Sciatic nerve (tissue), 2 donors: ENCODE measurements at places on chromosomes 6 and 20.
A peak's percentile ranks its signal among the peaks of the same experiment; 100 is the strongest.

DNA sequence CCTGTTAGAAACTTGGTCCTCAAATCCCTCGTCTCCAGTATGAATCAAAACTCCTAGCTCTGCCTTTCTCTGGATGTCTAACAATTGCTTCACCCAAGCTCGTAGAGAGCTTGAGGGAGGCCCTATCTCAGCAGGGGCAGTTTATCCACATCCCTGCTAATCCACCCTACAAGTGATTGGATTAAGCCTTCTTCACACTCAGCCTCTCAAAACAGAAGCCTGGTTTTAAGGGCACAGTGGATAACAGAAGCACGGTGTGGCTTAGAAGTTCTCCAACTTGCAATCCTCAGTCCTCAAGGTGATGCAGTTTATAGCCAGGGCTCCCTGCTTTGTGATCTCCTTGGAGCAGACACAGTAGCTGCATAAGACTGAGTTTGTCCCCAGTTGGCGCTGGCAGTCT, 383.9 kb downstream of the KIF16B start:
- DNase-seq, result no peak

DNA sequence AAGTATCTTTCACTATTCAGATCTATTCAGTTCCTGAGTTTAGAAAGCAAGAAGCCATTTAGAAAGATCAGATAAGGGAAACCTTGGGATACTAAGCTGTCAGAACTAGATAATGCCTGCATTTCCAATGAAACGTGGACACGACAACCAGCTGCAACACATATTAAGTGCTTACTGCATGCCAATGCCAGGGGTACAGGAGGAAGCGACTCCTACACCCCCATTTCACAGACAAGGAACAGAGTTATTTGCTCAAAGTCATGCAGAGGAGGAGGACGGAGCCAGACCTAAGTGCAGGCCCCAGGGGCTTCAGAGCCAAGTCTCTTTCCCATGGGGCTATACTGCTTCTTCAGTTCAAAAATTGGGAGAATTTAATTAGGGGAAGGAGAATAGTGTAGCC, 62.4 kb downstream of the PREX1 start:
- no peak for DNase-seq

GRCh38 chr6:105994591-105995390, 91.3 kb upstream of the PRDM1 start:
- peak; percentile 76 for DNase-seq

GRCh38 chr6:78231002-78231401, 578.2 kb downstream of the MEI4 start:
- no peak for DNase-seq

GRCh38 chr6:151167034-151167433, 72.7 kb upstream of the AKAP12 start:
- DNase-seq, result no peak

- DNase-seq, result no peak
These were observed 44.8 kb downstream of the PTPN1 start for GRCh38 chr20:50554694-50555579.

DNA sequence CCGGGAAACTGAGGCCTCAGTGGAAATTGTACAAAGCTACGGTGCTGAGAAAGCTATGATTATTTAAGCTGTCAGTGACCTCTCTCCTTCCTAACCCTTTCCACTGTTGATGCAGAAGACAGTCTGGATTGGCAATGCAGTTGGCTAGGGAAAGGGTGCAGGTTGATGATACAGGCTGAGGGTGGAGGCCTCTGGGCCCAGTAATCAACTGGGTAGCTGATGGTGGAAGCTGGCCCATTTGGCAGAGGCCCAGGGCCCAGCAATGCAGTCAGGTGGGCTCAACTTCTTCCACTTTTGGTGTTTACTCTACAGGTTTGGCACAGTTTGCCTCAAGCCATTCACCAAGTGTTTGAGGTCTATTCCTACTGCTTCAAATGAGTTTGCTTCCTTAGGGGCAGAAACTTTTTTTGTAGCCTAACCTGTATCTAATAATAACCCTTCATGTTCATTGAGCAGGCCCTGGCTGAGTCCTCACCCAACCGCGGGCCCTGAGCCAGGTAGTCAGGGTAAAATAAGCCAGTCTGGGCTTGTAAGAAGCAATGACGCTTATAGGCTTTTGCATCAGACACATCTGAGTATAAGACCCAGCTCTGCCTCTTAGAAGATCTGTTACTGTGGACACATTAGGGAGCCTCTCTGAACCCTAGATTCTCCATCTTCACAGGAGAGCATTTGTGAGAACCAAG, 12.1 kb downstream of the BCL2L1 start:
- DNase-seq, result no peak

- peak; percentile 82 for DNase-seq
These were observed 27.9 kb upstream of the SGK1 start for GRCh38 chr6:134345789-134346188.

GRCh38 chr6:122564230-122564629, 46.0 kb upstream of the PKIB start:
- DNase-seq, result no peak

DNA sequence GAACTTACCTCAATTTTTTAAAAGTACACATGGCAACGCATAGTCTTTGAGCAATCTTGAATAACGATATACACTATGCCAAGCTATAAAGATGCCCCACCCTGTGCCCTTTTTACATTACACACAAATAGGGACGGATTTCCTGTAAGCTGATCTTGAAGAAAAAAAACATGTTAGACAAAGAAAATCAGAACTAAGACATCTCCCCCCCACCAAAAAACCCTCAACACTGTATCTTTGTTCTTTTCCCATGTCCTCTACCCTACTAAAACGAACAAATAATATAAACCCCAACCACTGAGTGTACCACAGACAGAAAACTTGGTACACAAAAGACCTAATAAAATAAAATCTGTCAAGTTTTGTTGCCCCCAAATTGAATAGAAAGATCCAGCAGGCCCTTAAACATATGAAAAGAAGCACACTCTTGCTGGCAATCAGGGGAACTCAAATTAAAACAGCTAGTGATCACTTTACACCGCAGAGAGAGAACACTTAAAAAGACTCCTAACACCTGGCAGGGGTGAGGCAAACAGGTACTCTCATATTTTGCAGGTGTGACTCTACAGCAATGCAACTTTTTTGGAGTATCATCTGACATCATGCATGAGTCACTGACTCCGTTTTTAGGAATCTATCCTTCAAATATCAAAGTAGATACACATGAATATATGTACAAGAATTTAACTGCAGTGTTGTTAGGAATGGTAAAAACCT, 29.6 kb downstream of the BACH2 start:
- DNase-seq, result no peak

DNA sequence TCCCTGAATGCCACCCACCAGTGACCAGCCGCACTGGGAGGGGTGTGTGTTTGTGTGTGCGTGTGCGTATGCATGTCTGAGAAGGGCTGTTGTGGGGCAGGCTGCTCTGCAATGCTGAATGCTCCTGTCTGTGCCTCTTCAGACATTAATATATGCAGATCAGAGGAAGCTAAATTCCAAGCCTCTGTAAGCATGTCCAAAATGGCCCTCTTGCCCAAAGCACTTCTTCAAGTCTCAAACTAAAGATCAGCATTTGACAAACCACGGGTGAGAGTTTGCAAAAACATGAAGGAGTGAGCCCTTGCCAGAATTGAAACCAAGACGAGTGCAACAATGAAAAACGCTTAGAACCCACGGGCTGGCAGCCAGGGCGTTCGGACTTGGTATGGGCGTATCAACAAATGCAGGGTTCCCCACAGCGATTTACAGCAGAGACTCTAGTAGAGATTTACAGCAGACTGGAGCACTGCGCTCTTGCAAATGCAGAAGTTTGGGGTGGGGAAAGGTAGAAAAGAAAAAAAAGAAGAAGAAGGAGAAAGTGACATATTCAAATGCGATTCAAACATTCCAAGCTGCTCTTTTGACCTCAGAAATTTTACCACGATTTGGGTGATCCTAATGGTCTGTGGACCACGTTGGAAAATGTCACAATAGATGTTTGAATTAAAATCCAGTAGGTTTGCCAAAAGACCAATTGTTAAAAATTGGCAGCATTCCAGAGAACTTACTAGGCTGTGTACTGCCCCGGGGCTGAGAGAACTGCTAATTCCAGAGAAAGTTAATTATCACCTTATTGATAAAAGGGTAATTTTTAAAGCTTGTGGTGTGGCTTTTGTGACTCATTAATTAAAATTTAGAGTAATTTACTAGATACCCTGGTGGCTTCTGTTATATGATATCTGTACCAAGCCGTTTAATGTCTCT, 3.5 kb downstream of the SCML4 start:
- no peak for DNase-seq

DNA sequence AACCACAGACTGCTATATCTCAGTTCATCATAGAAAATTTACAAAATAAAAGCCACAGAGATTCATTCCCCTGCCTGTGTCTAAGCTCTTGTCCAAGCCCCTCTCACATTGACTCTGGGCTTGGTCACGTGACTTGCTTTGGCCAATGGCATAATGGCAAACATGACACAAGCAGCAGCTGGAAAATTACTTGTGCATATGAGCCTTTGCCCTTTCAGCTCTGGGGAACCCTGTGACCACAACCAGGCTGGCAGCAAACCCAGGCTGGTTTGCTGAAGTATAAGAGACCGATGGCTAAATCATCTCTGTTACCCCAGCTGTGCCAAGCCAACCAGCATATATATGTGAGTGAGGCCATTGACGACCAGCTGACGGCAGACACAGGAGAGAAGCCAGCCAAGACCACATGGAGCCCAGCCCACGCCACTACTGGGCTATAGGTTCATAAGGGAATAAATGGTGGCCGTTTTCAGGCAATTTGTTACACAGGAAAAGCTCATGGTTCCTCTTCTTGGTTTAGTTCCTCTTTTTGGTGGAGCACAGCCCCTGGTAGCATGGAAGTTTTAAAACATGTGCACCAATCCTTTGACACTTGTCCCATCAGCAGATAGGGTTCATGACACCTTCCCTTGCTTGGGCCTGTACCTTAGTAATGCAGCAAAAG, 31.8 kb upstream of the RSPO4 start:
- DNase-seq, result no peak

- DNase-seq, result no peak
These were observed 14.7 kb downstream of the SIGLEC1 start for GRCh38 chr20:3697588-3698305.

DNA sequence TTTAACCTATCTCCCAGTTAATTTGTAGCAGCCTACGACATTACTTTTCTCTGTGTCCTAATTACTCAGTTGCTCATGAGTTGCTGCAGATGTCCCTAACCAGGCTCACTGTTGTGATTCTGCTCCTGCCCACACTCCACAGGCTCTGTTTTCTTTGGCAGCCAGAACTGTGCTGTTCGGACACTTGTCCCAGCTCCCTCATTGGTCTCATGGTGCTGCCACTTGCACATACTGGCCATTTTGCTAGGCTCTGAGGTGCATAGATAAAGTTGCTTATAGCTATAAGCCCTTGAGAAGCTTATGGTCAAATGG, 55.0 kb downstream of the NOX3 start:
- DNase-seq, result no peak

GRCh38 chr20:62222266-62222850, 2.3 kb upstream of the HRH3 start:
- DNase-seq, result no peak

- DNase-seq, result no peak
These were observed 23.1 kb downstream of the IYD start for GRCh38 chr6:150391890-150392289.

DNA sequence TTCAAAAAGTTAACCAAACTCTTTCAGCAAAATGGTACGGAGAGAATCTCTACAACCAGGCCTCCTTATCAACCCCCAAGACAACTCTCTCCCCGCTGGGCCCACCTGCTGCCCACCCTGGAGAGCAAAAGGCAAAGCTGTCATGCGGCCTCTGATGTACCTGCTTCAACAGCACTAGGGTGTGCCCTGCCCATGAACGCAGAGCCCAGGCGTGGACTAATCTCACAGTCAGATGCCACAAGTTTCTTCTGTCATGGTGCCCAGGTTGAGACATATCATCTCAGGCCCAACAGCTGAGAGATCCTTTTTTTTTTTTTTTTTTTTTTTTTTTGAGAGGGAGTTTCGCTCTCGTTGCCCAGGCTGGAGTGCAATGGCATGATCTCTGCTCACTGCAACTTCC, 26.3 kb downstream of the SLC2A4RG start:
- no peak for DNase-seq

DNA sequence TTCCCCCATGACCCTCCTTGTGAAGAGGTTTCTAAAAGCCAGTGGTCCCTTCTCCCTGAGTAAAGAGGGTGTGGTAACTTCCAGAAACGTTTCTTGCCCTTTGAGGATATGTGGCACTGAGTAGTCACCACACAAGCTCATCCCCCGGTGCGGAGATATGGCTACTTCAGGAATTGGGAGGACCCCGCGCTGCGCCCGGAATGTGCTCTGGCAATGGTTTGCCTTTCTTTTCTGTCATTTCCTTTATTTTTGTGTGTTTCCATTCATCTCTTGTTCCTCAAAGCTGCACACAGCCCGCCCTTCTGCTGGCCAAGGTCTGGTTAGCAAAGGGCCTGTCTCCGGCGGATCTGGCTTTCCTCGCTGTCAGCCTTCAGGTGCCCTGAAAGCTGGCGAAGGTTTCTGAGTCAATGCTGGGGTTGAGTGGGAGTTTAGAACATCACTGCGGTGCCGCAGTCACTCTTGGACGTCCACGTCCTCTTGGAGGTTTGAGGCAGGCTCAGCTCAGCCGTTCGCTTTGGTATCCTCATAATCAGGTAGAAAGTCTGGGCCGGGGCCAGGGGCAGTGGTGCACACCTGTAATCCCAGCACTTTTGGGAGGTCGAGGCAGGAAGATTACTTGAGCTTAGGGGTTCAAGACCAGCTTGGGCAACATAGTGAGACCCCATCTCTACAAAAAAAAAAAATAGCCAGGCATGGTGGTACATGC, 67.2 kb downstream of the TCP11 start:
- DNase-seq, result no peak

- no peak for DNase-seq
These were observed 27.8 kb upstream of the SMIM28 start for GRCh38 chr6:138349891-138350290.

- DNase-seq, result no peak
These were observed 49.0 kb upstream of the RANBP9 start for GRCh38 chr6:13760307-13761304.

- no peak for DNase-seq
These were observed 104.4 kb downstream of the SYNE1 start for GRCh38 chr6:152532556-152533422.

- no peak for DNase-seq
These were observed 13.5 kb upstream of the ENPP4 start for GRCh38 chr6:46116289-46116688.

GRCh38 chr6:25341203-25341552, 62.0 kb downstream of the CARMIL1 start:
- DNase-seq, result no peak

DNA sequence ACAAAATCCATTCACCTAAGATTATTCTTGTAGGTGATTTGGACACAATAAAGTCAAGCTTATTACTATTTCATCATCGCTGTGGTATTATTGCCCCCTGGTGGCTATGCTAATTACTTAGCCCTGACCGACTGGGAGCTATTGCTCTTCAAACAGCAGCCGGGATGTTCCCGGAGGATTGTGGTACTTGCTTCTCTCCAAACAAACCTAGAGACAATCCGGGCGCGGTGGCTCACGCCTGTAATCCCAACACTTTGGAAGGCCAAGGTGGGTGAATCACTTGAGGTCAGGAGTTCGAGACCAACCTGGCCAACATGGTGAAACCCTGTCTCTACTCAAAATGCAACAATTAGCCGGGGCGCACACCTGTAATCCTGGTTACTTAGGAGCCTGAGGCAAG, 15.4 kb upstream of the STMND1 start:
- no peak for DNase-seq

- DNase-seq, result no peak
These were observed 417.0 kb upstream of the JAG1 start for GRCh38 chr20:11090751-11091150.

GRCh38 chr20:57256908-57257307, 9.5 kb downstream of the BMP7 start:
- no peak for DNase-seq
